HT1080 (cell line): ENCODE measurements at places on chromosomes 7 and 10. TPM values are rescaled to one million over a fixed set of nuclear protein-coding genes. Genes with fewer than 3 reads are reported as not detected.

GRCh38 chr7:20594023-20594422 is 21.4 kb upstream of the ABCB5 start:
- no peak for DNase-seq

DNA sequence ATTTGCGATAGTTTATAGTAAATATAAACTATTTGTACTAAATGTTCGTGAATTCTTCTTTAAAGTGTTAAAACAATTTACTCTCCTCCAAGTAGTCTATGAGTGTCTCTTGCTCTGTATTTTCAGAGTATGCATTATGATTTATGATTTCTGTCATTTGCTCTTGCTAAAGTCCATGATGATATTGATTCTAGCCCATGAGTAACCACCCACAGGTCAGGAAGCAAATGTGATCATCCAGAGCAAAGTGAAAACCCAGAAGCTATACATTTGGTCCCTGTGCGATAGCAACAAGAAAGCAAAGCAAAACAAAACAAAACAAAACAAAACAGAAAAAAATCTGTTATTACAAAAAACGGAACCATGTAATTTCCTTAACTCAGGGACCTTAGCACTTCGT is 225.9 kb downstream of the HDAC9 start:
- no peak for DNase-seq

- no peak for DNase-seq
These were observed 46.1 kb upstream of the SLC35B4 start for GRCh38 chr7:134362587-134363483.

- DNase-seq, result no peak
These were observed 6.2 kb downstream of the CFAP58 start for GRCh38 chr10:104359811-104360210.

GRCh38 chr10:133292919-133293809 is 15.5 kb downstream of the TUBGCP2 start:
- DNase-seq, result peak; percentile 92

DNA sequence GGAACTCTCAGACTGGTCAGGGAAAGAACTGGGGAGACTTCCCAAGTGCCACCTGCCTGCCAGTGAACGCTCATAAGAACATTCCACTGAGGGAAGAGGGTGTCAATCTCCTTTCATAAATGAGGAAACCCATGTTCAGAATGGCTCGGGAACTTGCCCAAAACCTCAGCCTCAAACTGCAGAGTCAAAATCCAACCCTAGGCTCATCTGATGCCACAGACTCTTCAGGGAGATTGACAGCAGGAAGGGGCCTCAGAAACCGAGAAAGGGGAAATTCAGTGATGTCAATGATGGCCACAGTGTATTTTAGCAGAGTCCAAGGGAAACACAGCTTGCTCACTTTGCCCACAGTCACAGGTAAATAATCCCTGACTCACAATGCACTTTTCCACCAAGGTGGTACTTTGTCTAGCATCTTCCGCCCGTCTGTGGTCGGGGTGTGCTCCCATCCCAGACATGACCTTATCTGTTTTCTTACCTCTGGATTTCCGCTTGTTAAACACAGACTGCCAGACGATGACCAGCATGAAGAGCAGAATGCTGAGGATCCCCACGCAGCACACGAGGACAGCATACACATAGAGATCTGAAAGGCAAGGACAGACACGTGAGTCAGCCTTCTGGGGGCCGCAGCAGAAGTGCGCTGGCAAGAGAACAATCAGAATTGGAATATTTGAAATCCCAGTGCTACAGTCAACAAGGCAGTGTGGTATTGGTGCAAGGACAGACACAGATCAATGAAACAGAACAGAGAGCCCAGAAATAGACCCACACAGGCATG is 38.4 kb downstream of the VSTM4 start:
- DNase-seq, result no peak

DNA sequence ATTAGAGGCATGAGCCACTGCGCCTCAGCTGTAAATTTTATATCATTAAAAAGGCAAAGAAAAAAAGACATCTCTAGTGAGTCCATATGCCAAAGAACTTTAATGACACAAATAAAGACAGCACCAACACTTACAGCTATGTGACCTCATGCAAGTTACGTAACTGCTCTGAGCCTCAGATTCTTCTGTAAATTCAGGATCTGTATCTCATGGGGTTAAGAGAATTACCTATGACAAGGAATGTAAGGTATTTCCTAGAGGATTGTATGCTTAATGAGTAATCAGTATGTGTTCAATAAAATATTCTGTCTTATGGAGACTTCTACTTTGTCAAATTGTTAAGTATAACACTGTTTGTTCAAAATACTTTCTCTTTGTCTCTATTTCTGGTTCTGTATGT is 274.0 kb upstream of the GLI3 start:
- peak; percentile 35 for DNase-seq

DNA sequence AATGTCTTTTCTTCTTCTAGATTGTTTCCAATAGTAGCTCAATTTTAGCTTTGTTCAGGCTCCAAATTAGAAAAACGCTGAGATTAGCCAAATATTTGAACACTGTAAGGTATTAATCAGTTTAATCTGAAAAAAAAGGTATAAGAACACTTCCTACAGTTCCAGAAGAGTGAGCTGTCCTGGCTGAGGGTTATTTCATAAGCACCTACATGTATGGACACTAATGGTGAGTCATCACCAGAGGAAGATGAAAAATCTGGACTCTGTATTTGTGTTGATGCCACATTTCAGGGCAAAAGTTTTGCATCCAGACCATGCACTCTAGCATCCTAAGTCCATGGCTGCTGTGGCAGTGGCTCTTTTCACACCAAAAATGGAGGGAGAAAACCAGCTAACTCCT is 189.5 kb downstream of the ANKRD30A start:
- DNase-seq, result peak; percentile 21

- peak; percentile 50 for DNase-seq
These were observed 330.7 kb downstream of the CDC14C start for GRCh38 chr7:49255054-49255453.

DNA sequence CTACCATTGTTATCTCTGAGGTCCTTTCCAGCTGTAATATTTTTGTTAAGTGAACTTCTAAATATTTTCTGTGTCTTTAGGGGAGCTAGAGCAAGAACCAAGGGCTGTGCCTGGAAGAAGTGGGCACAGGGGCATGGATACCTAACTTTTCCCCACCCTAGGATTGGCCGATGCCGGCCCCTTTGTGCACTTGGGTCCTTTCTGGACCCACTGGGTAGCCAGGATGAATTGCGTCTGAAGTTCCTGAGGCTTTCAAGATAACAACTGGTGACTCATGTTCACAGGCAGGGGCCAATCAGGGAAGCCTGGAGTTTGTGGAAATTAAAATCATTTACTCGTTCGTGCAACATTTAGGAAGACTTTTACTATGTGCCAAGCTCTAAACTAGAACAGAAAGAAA is 758 bp downstream of the DPCD start:
- no peak for DNase-seq

GRCh38 chr7:49023345-49024328 is 99.3 kb downstream of the CDC14C start:
- DNase-seq, result no peak

Gene FAM13C
- total RNA-seq, result 2.8 and 3.1 TPM in 2 replicates

Gene SPDYE16
- not detected in 2 replicates for total RNA-seq

Gene PRKAR2B
- total RNA-seq, result 11.8 and 14.7 TPM in 2 replicates

Gene C10orf53
- not detected in 2 replicates for total RNA-seq
